ENCODE measurements at places on chromosomes 13 and 19.

GRCh38 chr13:99542788-99543406 lies 41.6 kb downstream of the TM9SF2 start:
- no peak for DNase-seq

- no peak for DNase-seq
These were observed 27.1 kb downstream of the MBNL2 start for GRCh38 chr13:97249093-97249795.

DNA sequence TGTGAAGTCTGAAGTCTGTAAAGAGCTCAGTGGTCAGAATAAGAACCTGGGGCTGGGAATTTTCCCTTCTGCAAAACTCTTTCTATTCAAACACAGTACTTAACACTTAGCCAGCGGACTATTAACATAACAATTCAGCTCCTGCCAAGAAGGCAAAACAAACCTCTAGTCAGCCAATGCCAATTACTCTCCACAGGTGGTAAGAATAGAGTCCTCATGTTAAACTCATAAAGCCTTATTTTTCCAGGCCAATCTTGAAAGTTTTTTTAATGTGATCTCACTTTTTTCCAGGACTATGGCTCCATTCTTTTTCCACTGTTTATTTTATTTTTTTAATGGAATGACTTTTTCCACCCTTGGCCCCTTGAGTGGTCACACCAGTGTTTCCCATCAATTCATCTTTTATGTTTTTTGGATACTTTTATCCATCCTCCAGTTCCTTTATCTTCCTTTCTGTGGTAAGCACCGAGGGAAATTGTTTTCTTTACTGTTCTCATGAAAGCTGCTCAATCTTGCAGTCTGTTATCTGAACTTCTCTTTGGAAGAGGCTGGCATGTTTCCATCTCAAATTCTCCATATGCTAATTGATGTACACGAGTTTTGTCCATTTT lies 217.3 kb downstream of the LHFPL6 start:
- peak; percentile 83 for DNase-seq

DNA sequence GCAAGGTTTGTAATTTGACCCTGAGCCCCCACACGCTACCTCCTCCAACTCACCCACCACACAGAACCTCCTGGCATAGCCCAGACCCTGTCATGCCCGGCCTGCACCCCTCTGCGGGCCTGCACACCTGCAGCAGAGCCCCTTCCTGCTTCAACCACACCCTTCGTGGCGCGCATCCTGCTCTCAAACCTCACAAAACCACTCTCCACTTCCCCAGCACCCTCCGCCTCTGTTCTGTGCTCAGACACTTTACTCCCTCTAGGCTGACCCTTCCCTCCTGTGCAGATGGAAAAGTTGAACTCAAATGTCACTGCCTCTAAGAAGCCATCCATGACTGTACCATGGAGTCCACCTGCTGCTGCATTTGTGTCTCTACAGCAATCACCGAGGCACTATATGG lies 28.5 kb downstream of the FAAP24 start:
- no peak for DNase-seq

GRCh38 chr19:45078390-45079062 lies 534 bp upstream of the GEMIN7 start:
- no peak for DNase-seq

- DNase-seq = peak; percentile 88
These were observed 3.1 kb upstream of the TNFAIP8L1 start for GRCh38 chr19:4636151-4636717.

DNA sequence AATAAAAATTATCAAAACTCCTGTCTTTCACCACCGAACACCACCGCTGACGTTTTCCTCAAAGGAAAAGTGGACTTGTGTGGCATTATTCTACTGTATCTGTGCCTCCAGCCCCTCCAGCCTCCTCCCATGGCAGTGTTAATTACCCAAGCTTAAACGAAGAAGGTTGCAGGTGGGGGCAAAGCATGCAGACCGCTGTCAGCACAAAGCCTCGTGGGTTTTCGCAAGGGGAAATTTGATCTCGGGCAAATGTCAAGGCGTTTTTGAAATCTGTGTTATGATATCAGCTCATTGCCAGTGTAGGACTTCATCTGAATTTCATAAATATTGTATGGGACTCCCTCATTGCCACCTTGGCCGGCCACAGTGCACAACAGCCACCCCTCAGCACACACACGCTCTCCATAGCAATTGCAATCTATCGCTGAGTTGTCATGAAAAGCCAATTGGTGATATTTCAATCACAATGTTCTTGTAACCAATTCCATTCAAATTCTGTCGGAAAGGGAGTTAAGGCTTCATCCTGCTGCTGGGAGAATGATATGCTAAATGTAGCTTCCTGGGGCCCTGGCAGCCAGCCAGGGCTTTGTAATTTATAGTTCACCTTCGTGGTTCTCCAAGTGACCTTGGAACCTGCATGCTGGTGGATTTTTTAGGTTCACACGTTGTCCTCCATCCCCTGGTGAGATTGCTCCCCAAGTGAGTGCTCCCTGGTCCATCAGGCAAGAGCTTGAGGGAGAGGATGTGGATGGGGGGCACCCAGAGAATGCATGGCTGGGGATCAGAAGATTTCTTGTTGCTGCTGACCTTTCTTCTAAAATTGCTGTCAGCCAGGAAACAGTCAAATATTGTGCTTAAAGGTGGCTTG lies 16.6 kb downstream of the CHST8 start:
- DNase-seq = no peak

GRCh38 chr19:29893606-29894284 lies 48.3 kb upstream of the URI1 start:
- DNase-seq = no peak

- DNase-seq = no peak
These were observed 5.8 kb downstream of the FUZ start for GRCh38 chr19:49807058-49807903.

DNA sequence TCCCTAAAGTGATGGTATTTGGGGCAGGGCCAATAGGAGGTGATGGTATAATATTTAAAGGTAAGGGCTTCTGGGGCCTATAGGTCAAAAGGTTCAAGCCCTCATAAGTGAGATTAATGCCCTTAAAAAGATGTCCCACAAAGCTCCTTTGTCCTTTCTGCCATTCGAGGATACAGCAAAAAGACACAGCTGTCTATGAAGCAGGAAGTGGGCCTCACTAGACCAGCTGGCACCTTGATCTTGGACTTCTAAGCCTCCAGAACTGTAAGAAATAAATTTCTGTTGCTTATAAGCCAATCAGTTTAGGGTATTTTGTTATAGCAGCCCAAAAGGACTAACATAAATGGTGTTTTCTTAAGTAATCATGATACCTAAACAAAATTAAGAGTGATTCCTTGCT lies 27.2 kb upstream of the POU4F1 start:
- DNase-seq = no peak

DNA sequence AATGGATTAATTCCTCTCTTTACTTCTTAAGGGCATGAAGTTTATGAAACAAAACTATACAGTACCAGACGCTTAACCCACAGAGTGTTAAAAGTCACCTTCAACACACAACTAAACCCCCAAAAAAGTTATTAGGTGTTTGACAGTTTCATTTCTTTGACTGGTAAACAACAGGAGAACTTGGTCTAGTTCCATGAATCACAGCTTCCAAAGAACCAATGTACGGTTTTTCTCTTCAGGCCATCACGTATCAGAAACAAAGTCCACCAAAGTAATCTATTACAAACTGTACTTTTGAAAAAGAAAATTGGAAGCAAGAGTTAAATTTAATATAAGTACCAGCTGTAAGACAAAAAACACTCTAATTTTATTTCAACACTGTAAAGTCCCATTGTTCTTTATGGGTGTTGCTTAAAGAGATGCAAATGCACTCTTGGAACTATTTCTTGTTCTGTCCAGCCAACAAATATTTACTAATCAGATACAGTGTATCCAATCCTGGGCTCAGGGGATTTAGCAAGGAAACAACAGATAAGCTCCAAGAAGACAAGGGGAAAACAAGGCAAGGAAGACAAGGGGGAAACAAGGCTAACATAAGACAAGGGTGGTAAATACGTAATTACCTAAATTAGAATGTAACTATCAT lies 149.2 kb downstream of the ABCC4 start:
- no peak for DNase-seq
